ENCODE measurements at places on chromosomes 16 and 17. TPM values are rescaled to one million over a fixed set of nuclear protein-coding genes. Genes with fewer than 3 reads are reported as not detected.

RPH3AL gene
- 34.2 TPM for total RNA-seq

CCT6B gene
- total RNA-seq: 2.0 TPM

KRT33A gene
- total RNA-seq: not detected

OSGIN1 gene
- total RNA-seq: 15.7 TPM

CMTM1 gene
- 1.6 TPM for total RNA-seq

LRRC75A gene
- 1.1 TPM for total RNA-seq

SPDYE4 gene
- total RNA-seq: 0.10 TPM

PYCARD gene
- total RNA-seq: 41.9 TPM

MYLK3 gene
- total RNA-seq: 0.03 TPM

ABCC6 gene
- 1.3 TPM for total RNA-seq

Measured in A549 treated with AZD2906 at 1 μM for 4 hours (cell line).